Right renal cortex interstitium (tissue), 3 donors: ENCODE measurements at places on chromosomes 7 and 10. TPM values are rescaled to one million over a fixed set of nuclear protein-coding genes. Genes with fewer than 3 reads are reported as not detected.

The FRG2B gene
- not detected for polyA plus RNA-seq

The SYT15B gene
- polyA plus RNA-seq = 2.1 TPM

The HYAL4 gene
- polyA plus RNA-seq = not detected

The GNAT3 gene
- not detected for polyA plus RNA-seq

The ITIH5 gene
- polyA plus RNA-seq = 25.9 TPM

The TACC2 gene
- polyA plus RNA-seq = 45.2 TPM
